Osteocyte (in vitro differentiated cells): ENCODE measurements at places on chromosomes 12 and 14. TPM values are rescaled to one million over a fixed set of nuclear protein-coding genes. Genes with fewer than 3 reads are reported as not detected.

POTEM gene
- not detected in 2 replicates for total RNA-seq

PLEKHG7 gene
- total RNA-seq, result not detected in 2 replicates

SLC6A15 gene
- not detected in 2 replicates for total RNA-seq

TOMM20L gene
- not detected in 2 replicates for total RNA-seq

PROX2 gene
- not detected in 2 replicates for total RNA-seq

HNF1A gene
- not detected in 2 replicates for total RNA-seq

PMCH gene
- not detected in 2 replicates for total RNA-seq

GLS2 gene
- 0.31 TPM in 1 of 2 replicates, not detected in the other for total RNA-seq

PPFIBP1 gene
- total RNA-seq, result 81.5 and 84.1 TPM in 2 replicates

TRIAP1 gene
- 23.9 and 25.6 TPM in 2 replicates for total RNA-seq

EPS8 gene
- total RNA-seq, result 303 and 308 TPM in 2 replicates

AQP2 gene
- not detected in 2 replicates for total RNA-seq
